Mesothelial cell of epicardium (in vitro differentiated cells): ENCODE measurements at places on chromosomes 2 and 18.
A peak's percentile ranks its signal among the peaks of the same experiment; 100 is the strongest.

- no peaks in the 10 kb centered on the region for H3K27me3 ChIP-seq
- H3K4me3 ChIP-seq, result peak overlapping the region; percentile 30
- H3K36me3 ChIP-seq, result no peaks in the 10 kb centered on the region
- no peak for DNase-seq
- peaks cover 73% of the 10 kb centered on the region for H3K4me1 ChIP-seq
- H3K27ac ChIP-seq, result peak overlapping the region; percentile 87
Observed at GRCh38 chr18:31204166-31204565, 41.5 kb upstream of the DSC1 start.

DNA sequence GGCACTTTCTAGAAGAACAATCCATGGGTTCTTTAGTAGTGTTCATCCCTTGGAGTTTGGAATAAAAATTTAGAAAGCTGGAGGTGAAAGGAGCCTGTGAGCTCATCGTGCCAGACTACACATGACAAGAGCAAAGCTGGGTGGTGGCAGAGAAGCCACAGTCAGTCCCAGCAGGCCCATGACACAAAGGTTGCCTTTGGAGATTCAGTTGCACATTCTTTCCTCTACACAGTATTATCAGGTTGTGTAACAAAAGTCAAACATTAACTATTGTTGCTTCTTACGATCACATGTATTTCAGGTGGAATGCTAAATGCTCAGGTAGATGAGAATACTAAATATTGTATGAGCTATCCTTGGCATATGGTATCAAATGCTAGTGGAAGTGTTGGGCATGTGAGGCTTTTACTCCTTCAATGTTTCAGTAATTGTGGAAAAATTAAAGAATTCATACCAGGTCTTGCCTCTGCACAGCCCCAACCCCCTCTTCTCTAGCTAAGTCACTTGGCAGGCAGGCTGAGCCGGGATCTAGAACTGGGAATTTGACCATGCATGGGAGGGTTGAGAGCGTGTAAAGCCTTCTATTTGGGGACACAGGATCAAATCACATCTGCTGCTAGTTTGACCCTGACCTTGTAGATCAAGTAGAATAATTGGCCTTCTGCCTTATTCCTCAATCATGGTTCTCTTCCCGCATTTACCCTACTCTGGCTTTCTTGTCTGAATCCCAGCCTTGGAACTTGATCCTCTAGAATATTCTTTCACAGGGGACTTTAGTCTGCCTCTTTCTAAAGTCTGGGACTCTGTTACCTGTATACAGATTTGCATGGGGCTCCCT is 230.9 kb downstream of the GCA start:
- H3K4me1 ChIP-seq, result peaks cover 6% of the 10 kb centered on the region
- no peaks in the 10 kb centered on the region for H3K27me3 ChIP-seq
- no peaks in the 10 kb centered on the region for H3K36me3 ChIP-seq
- no peak overlapping the region for H3K4me3 ChIP-seq

- no peak overlapping the region for H3K27ac ChIP-seq
- no peak overlapping the region for H3K4me3 ChIP-seq
- peaks cover 3% of the 10 kb centered on the region for H3K4me1 ChIP-seq
- peaks cover 3% of the 10 kb centered on the region for H3K27me3 ChIP-seq
Observed at GRCh38 chr2:152067823-152068222, 31.0 kb downstream of the CACNB4 start.

DNA sequence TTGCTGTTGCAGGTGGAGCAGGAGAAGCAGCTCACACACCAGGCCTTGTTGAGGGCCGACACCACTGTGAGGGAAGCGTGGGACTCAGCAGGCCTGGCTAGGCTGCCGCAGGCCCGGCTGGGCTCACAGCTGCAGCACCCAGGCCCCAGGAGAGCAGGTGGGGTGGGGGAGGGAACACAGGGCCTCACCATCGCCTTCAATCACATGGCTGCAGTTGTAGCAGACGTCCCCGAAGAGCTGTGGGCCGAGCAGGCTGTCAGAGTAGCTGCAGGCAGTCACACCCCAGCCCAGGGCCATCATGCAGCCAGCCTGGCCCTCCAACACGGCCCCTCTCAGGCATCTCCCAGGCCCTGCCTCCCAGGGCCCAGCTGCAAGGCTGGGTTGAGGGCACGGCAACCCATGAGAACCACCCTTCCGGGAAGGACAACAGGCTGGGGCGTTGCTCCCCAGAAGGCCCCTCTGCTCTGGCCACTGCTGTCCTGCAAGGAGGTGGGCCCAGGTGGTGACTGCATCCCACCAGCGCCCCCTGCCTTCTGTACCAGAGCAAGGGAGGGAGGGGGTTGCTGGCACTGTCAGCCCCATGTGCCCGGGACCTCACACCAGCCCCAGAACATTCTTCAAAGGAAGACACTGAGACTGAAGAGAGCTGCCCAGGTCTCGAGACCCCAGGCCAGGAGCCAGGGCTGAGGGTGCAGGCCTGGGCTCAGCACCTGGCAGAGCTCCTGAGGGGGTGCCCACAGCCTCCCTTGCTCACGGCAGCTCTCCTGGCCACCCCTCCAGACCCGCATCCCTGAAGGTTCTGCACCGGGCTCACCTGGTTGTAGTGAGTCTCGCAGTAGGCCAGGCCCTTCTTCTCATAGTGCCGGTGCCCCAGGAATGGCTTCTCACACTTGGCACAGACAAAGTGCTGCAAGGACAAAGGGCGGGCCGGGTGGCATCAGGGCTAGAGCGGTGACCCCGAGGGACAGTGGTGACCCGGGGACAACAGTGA is 5.6 kb upstream of the GPR17 start:
- no peak for DNase-seq
- no peaks in the 10 kb centered on the region for H3K27me3 ChIP-seq
- H3K27ac ChIP-seq, result no peak overlapping the region

- no peaks in the 10 kb centered on the region for H3K36me3 ChIP-seq
- no peak overlapping the region for H3K4me3 ChIP-seq
- H3K27me3 ChIP-seq, result no peaks in the 10 kb centered on the region
- DNase-seq, result peak; percentile 7
Observed at GRCh38 chr18:10148189-10148929, 234.5 kb downstream of the VAPA start.
